ENCODE measurements at places on chromosomes 6 and 20.

DNA sequence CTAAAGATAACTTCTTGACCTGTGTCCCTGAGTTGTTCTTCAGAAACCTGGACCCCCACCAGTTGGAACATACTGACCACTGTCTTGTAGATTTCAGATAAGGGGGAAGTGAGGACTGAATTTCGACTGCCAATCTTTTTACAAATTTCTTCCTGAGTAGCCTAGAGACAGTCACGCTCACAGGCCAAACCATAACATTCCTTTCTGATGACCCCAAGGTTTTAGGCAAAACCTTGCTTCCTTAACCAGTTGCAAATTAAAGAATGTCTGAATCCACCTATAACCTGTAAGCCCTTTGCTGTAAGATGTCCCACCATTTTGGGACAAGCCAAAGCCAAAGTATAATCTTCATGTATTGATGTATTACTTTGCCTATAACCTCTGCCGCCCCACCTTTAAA is 306.9 kb downstream of the LRFN2 start:
- DNase-seq = no peak

GRCh38 chr20:46948081-46948480 is 53.4 kb downstream of the EYA2 start:
- no peak for DNase-seq

DNA sequence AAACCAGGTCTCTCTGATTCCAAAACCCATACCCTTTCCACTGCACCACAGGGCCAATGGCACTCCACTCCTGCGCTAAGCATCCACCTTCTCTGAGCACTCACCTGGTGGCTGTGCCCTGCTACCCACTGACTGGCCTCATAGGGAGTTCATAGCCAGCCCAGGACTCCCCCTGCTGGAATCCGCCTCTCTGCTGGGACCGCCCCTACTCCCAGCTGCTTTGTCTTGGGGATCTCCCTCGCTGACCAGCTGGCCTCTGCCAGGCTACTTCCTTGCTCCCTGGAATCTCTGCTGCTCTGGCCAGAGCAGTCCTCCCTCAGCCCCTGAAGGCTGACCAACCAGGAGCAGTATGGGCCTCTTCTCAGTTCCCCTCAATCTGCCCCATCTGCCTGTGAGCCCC is 129.7 kb downstream of the FAXC start:
- DNase-seq = no peak

GRCh38 chr6:38154731-38155130 is 335.2 kb downstream of the ZFAND3 start:
- DNase-seq = no peak

- DNase-seq = no peak
Measured at GRCh38 chr20:63364801-63365585, 3.8 kb upstream of the CHRNA4 start.

DNA sequence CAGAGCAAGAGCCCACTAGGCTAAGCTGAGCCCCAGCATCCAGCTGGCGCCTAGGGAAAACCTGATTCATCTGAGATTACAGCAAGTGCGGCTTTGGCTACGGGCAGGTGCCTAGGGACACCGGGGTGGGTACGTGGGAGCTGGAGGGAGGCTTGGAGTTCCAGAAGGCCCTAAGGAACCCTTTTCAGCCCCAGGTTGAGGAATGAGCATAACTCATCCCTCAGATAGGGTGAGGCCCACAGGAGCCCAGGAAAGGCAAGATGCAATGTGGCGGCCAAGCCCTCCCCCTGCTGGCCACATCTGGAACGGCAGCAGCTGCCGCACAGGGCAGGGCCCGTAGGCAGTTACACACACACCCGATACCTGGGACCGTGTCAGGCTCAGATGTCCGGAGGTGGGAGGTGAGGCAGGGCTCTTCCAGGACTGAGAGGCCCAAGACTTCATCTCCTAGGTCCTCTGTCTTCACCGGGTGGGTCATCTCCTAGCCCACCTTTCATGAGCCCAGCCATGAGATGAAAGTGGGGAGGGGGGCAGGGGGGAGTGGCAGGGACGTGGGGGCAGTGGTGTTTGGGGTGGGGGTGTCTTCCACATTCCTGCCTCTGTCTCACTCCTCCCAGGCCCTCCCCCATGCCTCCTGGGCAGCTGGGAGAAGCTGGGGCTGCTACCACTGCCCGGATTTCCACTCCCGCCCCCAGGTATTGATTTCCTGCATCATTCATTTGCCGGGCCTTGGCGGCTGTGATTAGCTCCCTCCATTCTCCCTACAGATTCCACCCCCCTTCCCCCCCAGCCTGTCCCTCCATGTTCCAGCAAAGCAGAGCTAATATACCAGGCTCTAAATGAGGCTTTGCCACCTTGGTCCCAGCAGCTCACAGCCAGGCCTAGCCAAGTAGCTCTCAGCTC is 5.5 kb downstream of the MDGA1 start:
- DNase-seq = peak; percentile 73

DNA sequence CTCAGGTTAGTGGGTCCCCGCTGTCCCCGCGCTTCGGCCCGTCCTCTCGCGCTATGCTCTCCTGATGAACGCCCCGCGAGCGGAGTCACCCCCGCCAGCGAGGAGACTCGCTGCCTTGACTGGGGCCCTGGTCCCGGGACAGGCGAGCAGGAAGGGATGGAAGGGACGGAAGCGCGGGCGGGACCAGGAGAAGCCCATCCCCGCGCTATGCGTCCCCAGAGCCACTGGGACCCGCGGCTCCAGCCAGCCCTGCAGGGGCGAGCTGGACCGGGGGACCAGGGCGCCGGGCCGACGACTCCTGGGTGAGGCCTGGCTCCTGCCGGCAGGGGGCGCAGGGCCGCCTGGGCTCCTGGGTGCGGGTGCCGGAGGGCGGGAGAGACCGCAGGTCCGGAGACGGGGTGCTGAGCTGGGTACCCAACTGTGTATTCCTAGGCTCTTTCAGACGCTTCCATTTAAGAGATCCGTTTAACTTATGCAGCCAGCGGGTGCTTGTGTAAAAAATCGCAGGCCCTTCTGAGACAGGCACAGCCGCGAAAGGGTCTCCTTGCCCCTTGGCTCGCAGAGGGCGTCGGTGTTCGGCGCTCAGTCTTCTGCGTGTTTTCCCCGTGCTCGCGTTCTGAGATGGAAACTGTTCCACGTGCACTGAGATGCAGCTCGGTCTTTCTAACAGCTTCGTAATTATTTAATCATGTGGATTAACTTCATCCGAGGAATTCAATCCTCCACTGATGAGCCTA is 580 bp upstream of the SYCP2 start:
- peak; percentile 66 for DNase-seq

DNA sequence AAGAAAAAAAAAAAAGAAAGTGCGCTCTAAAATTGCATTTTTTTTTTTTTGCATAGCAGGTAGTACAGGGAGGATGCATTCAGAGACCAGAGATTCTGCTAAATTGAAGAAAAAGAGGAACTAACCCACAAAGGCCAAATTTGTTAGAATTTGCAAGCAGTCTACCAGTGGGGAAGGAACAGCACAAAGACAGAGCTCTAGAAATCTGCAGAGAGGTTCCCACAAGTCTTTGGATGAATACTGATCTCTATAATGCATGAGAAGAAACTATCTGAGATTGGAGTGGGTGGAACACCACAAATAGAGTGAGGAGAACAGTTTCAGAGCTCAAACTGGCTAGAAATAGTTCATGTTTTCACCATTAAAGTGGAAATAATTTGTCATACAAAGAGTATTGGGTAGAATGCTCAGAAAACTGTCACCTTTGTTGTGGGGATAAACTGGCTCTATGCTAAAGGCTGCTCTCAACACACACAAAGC is 79.6 kb upstream of the AHI1 start:
- no peak for DNase-seq

GRCh38 chr20:57998276-57998675 is 230.2 kb downstream of the ANKRD60 start:
- DNase-seq = no peak

DNA sequence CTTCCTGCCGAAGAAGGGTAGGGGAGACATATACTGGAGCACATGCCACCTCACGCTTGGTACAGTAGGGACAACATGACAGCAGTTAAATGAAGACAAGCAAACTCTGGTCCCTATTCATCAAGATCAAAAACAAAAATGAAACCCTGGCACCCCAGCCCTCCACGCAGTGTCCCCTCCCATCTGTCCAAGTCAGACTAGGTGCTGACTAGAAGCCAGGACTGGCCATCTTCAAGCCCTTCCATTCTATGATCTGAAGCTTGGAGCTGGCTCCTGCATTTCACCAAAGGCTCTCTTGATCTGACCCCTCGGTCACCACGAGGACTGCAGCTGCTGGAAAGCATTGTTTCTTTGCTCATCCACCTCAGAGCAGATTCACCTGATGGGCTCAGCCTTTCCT is 158.9 kb upstream of the GGTLC1 start:
- DNase-seq = no peak

GRCh38 chr20:25020901-25021301 is 28.4 kb upstream of the APMAP start:
- no peak for DNase-seq

DNA sequence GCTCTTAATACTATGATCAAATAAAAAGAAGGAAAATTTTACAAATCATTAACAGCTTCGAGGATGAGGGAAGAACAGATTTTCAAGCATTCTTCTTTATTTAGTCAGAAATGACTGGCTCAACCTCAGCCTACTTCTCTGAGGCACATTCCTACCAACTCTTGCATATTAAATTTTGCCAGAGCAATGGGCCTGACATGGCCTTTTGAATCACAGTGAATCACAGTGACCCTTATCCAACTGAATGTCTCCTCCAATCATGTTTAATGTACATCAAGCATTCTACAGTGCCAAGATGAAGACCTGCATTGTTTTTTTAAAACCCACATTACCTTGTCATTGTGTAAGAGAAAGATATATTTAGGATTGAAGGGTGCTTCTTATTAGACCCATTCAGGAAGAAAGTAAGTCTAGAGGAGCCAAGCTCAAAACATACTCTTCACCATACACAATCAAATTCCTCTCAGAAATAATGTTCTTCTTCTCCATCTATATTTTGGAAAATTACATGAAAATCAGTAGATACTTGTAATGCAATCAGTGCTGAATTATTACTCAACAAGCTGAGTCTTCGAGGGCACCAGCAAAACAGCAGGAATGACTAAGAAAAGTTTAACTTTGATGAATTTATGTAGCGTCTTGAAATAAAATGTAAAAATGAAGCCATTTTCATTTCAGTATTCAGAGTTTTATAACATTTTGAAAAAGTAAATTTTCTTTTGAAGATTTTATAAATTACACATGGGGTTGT is 44.1 kb upstream of the MOXD1 start:
- no peak for DNase-seq

DNA sequence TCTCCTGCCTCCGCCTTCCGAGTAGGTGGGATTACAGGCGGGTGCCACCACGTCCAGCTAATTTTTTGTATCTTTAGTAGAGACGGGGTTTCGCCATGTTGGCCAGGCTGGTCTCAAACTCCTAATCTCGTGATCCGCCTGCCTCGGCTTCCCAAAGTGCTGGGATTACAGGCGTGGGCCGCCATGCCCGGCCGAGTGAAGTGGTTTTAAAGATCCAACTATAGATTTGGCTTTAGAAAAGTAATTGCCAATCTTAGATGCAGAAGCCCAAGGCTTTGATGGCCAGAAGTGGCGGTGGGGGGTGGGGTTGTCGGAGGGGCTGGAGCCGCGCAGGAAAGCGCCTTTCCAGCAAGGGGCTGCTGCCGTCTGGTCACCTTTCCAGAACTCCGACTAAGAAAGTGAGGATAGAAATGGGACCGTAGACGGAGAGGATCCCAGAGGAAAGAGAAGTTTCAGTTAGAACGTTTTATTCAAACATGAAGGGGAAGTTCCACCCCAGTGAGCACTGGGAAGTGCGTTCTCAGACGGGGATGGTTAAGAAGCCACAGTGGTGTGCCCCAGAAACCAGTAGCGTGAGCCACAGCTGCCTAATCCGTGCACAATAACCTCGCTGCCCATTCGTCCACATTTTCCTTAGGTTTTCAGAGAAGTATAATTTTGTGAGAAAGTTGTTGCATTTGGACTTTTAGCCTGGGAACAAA is 69.7 kb downstream of the DLL1 start:
- no peak for DNase-seq

DNA sequence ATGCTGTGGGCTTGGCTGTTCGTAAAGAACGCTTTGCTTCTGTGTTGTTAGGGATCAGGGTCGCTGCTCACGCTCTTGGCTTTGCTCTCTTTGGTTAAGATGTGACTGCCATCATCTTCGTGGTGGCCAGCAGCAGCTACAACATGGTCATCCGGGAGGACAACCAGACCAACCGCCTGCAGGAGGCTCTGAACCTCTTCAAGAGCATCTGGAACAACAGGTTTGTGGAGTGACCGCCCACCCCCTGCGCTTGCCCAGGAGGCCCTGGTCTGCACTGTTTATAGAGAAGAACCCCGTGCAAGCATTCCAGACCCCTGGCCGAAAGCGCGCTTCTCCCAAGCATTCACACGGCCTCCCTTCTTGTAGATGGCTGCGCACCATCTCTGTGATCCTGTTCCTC is 57.1 kb downstream of the GNAS start:
- no peak for DNase-seq

GRCh38 chr20:13799040-13799439 is 14.2 kb downstream of the NDUFAF5 start:
- DNase-seq = no peak

DNA sequence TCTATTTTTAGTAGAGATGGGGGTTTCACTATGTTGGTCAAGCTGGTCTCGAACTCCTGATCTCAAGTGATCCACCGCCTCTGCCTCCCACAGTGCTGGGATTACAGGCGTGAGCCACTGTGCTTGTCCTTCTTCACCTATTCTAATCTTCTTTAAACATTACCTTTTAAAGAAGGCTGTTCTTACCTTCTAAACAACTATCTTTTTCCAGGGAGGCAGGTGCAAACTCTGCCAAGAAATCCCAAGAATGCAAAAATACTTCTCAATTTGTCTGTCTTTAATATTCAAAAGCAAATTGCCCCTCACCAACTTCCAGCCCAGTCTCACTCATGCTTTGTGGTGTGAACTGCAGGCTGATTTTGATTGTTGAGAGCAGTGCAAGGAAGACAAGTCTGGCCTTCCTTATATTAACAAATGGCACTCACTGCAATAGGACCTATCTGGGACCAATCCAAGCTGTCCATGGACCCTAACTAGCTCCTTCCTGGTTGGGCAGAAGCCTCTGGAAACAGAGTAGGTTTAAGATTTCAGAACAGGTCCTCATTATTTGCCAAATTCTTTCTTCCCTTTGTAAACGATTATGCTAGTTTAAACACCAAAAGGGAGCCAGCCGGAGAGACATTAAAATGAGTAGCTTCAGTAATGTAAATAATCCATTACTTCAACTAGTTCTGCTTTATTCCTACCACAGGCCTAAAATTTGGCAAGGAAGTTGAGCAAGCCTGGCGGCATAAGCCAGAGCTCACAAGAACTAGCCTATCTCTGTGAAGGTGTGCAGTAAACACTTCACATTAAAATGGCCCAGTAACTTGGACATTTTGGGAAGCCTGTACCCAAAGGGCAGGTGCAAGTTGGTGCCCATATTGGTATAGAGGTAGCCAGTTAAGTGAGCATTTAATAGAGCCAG is 1.6 kb downstream of the SCAND1 start:
- DNase-seq = no peak

DNA sequence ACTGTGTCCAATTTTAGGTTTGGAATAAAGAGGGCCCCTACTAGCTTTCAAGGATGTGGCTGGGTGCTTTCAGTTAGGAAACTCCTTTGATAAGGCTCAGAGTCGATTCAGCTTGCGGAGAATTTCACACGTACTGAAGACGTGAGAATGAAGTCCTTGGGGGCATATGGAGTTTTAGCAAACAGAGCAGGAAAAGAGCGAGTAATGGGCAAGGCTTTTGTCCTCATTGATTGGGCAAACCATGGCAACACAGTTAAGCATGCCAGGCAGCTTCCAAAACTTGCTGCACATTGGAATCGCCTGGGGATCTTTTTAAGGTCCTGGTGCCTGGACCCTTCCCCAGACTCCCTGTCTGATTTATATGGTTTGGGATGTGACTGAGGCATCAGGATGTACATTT is 29.2 kb downstream of the ISM1 start:
- DNase-seq = no peak

- no peak for DNase-seq
Measured at GRCh38 chr6:15283986-15284361, 38.1 kb downstream of the JARID2 start.

All from stimulated activated CD4-positive, alpha-beta T cell treated with anti-CD3 and anti-CD28 coated beads, Interleukin-1b, Interleukin-23, amount 100 ng/mL, for 24 hours (primary cell).